Neural crest cell (in vitro differentiated cells): ENCODE measurements at places on chromosomes 1 and 21. TPM values are rescaled to one million over a fixed set of nuclear protein-coding genes. Genes with fewer than 3 reads are reported as not detected.
A peak's percentile ranks its signal among the peaks of the same experiment; 100 is the strongest.

DNA sequence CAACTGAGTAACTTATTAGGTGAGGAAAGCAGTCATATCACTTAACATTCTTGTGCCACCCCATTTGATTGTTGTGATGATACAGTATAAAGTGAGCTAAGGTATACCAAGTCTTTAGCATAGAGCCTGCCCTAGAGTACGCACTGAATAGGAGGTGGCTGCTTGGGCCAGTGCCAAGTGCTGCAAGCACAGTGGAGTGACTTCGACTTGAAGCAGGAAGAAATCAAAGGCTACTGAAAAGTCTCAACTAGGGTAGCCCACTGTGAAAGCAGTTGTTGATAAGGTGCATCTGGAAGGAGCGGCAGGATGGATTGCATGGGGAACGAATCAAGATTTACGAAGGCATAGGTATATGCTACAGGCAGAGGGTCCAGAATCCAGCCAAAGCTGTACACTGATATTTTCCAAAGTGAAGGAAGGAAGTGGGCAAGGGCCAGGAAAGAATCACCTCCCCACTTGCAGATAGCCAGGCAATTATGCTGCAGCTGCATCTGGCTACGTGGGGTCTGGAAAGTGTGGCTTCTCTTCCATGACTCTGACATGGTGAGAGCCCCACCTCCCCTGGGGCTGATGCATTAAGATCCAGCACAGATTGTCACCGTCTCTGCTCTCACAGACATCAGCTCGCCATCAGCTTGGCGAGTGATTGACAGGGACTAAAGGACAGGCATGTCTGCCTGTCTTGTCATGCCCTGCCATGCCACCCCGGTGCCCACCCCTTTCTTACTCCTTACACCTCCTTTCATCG, 287.0 kb upstream of the PLXNA2 start:
- H3K4me1 ChIP-seq: peaks cover 35% of the 10 kb centered on the region
- DNase-seq: no peak
- no peak overlapping the region for H3K4me3 ChIP-seq
- H3K27me3 ChIP-seq: peaks cover 14% of the 10 kb centered on the region
- H3K27ac ChIP-seq: no peak overlapping the region
- H3K36me3 ChIP-seq: no peaks in the 10 kb centered on the region

DNA sequence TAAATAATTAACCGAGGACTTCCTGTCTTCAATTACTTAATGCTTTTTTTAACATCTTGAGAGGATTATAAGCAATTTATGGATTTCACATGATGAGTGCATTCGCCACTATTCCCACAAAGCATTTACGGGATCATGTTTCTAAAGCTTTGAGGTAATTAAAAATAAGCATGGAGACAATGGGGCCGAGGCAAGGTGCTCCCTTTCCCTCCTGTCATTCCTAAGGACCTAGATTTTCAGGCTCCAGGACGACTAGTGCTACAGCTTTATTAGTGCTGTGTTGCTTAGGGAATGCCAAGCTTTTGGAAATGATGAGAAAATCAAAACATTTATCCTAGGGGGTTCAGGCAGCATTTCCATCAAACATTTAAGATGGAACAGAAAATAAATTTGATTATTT, 209.2 kb downstream of the KCTD3 start:
- H3K4me3 ChIP-seq: no peak overlapping the region
- H3K36me3 ChIP-seq: no peaks in the 10 kb centered on the region
- no peaks in the 10 kb centered on the region for H3K27me3 ChIP-seq
- no peak overlapping the region for H3K27ac ChIP-seq

DNA sequence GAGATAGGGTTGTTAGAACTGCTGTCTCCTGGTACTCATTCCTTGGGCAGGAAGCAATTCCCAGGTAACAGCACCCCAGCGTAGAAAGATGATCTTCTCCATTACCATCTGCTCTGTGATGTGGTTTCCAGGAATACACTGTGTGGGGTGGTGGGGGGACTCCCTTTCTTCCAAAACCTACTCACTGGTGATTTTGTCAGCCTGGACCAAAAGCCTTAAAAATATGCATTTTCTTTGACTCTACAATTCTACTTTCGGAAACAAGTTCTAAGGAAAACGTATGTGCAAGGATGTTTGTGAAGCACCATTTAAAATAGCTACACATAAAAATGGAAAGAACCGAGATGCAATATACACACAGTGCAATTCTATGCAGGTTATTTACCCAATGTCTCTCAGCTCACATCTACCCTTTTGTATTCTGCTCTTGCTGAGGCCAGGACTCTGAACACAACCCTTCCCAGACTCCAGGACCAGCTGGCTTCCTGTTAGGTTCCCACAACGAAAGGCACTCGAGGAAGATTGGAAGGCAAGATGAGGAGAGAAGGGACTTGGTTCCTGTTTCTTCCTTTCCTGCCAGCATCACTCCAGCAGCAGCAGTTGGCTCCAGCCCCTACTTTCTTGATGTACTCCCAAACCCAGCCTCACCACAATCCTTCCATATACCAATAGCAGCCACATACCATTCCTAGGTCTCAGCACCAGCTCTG, 33.0 kb upstream of the GJB5 start:
- H3K27ac ChIP-seq: no peak overlapping the region
- H3K4me1 ChIP-seq: no peaks in the 10 kb centered on the region
- peaks cover 67% of the 10 kb centered on the region for H3K27me3 ChIP-seq
- no peak for DNase-seq

S100A7 gene
- total RNA-seq: not detected in 2 replicates

PCNX2 gene
- total RNA-seq: 13.6 and 15.6 TPM in 2 replicates

CYYR1 gene
- 18.2 and 20.1 TPM in 2 replicates for total RNA-seq

TRABD2B gene
- 0.41 and 0.49 TPM in 2 replicates for total RNA-seq

GRCh38 chr1:160419838-160420169, 19.4 kb downstream of the VANGL2 start:
- peaks cover 19% of the 10 kb centered on the region for H3K36me3 ChIP-seq
- DNase-seq: no peak
- H3K4me3 ChIP-seq: no peak overlapping the region

PDE9A gene
- total RNA-seq: 31.4 and 40.7 TPM in 2 replicates

DNA sequence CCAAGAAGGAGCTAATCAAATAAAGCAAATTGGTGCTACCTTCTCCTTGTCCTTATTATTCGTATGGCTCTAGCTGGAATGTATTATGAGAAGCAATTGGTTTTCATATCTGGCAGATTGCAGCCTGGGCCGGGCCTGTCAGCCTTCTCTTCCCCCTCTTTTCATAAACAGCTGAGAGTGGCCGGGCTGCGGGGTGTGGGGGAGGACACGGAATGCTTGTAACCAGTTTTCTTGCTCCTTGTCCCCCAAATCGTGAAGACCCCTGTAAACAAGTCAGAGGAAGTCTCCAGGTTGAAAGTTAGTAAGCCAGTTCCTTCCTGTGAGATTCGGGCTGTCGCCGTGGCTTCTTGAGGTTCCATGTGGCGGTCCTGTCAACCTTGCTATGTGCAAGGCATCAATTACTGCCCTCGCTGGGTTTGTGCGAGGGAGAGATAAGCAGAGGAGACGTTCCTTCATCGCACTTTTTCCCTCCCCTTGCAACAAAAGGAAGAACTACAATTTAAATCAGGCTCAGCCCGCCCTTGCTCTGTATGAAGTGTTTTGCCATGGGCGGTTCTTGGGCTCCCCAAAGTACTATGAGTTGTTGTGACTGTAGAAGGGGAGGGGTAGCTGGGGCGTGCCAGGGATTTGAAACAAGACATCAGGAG, 450.7 kb downstream of the CAMTA1 start:
- H3K4me3 ChIP-seq: no peak overlapping the region
- DNase-seq: no peak
- peaks cover 33% of the 10 kb centered on the region for H3K4me1 ChIP-seq
- H3K36me3 ChIP-seq: no peaks in the 10 kb centered on the region
- H3K27ac ChIP-seq: peak overlapping the region; percentile 46

RIPPLY3 gene
- 2.6 and 3.2 TPM in 2 replicates for total RNA-seq

FNDC10 gene
- 14.3 and 14.5 TPM in 2 replicates for total RNA-seq

PDPN gene
- 47.4 and 51.7 TPM in 2 replicates for total RNA-seq

WRAP73 gene
- 26.0 and 28.9 TPM in 2 replicates for total RNA-seq

DNA sequence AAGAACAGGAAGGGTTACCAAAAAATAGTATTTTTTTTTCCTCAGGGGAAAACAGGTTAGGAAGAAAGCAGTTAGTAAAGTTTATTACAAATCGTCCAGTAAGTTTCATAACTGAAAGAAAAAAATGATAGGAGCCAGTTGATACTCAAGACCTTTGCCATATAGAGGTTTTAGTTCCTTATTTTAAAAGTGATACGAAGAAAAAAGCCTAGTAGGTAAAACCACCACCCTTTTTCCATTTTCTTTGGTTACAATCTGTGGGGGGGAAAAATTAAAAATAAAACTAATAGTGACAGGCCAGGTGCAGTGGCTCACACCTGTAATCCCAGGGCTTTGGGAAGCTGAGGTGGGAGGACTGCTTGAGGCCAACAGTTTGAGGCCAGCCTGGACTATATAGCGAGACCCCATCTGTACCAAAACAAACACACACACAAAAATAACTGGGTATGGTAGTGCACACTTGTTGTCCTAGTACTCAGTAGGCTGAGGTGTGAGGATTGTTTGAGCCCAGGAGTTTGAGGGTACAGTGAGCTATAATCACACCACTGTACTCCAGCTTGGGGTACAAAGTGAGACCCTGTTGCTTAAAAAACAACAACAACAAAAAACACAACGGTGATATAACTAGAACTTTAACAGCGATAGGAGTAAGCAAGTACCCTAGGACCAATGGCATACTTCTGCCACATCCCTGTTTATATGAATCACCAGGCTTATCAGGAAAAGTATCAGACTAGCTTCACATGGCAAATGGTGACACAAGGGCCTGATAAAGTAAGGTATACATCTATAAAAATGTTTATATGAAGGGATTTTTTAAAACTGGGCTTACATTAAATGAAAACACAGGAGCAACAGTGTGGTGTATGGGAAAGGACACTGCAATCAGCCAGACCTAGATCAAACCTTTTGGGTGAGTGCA, 5.4 kb downstream of the TMEM59 start:
- H3K36me3 ChIP-seq: no peaks in the 10 kb centered on the region
- H3K27ac ChIP-seq: no peak overlapping the region
- no peaks in the 10 kb centered on the region for H3K27me3 ChIP-seq
- H3K4me3 ChIP-seq: no peak overlapping the region
- H3K4me1 ChIP-seq: no peaks in the 10 kb centered on the region

OR14K1 gene
- total RNA-seq: not detected in 2 replicates

DNA sequence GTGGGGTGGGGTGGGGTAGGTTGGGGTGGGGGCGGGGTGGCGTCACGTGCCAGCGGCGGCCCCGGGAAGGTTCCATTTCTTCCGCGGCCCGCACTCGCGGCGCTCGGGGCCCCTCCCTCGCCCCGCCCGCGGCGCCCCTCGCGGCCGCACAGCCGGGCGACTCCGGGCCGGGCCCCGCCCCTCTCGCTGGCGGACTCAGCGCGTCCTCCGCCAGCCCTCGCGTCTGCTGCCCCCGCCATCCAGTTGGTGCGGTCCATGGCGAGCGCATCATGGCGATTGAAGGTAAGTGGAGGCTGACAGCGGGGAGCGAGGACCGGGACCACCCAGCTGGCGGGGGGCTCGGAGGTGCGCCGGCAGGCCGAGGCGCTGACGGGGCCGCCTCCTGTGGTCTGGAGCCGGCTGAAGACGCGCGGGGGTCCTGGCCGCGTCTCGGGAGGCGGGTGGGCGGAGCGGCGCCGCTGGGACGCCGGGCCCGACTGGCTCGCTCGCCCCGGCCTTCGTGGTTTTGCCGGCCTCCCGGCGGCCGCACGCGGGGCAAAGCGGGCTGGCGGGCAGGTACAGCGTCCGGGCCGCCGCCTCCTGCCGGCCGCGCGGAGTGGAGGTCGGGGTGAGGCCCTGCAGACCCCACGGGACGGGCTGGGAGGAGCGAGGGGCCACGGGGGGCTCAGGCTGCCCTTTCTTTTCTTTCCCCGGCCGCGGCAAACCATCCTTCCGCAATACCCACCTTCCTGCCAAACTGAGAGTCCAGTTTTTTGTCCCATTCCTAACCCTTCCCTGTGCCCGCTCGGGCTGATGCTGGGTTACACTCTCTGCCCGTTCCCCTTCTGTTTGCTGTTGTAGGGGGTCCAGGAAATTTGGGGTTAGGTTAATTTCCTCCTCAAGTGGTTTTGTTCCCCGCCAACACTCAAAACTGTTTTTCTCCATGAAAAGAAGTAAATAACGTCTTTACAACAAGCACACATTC, at the start of gene SYT14:
Gene SYT14, plus strand, starts transcription at position 222 of the 964 bp plus-strand sequence. Its CDS starts 48 bp downstream, at position 270.
- peaks cover 75% of the 10 kb centered on the region for H3K27me3 ChIP-seq
- DNase-seq: peak; percentile 59
- H3K36me3 ChIP-seq: no peaks in the 10 kb centered on the region
- H3K27ac ChIP-seq: no peak within 1 kb of the TSS
- H3K4me1 ChIP-seq: peaks cover 14% of the 10 kb centered on the region

NT5C1A gene
- not detected in 2 replicates for total RNA-seq

MSH4 gene
- total RNA-seq: 0.34 and 0.56 TPM in 2 replicates

DNA sequence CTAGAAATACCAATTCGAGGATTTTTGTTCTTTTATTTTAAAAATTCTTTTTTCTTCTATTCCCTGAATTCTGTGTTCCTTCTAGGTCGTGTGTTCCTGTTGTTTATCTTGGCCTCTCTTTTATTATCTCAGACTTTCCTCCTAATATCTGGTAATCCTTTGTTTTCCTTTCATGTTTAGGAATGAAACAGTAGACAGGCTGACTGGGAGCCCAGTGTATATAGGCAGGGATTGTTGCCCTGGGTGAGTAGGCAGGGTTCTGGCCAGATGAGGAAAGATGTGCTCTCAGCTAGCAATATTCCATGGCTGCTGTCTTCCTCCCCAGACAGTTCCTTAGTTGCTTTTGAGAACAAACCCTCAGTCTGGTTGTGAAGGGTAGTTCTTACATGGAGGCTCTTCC, 161.8 kb upstream of the PDE4B start:
- no peaks in the 10 kb centered on the region for H3K27me3 ChIP-seq
- no peak overlapping the region for H3K4me3 ChIP-seq
- H3K27ac ChIP-seq: no peak overlapping the region
- H3K4me1 ChIP-seq: peaks cover 17% of the 10 kb centered on the region
- no peak for DNase-seq
- H3K36me3 ChIP-seq: no peaks in the 10 kb centered on the region
